ENCODE measurements at places on chromosomes 4 and X.
A peak's percentile ranks its signal among the peaks of the same experiment; 100 is the strongest.

DNA sequence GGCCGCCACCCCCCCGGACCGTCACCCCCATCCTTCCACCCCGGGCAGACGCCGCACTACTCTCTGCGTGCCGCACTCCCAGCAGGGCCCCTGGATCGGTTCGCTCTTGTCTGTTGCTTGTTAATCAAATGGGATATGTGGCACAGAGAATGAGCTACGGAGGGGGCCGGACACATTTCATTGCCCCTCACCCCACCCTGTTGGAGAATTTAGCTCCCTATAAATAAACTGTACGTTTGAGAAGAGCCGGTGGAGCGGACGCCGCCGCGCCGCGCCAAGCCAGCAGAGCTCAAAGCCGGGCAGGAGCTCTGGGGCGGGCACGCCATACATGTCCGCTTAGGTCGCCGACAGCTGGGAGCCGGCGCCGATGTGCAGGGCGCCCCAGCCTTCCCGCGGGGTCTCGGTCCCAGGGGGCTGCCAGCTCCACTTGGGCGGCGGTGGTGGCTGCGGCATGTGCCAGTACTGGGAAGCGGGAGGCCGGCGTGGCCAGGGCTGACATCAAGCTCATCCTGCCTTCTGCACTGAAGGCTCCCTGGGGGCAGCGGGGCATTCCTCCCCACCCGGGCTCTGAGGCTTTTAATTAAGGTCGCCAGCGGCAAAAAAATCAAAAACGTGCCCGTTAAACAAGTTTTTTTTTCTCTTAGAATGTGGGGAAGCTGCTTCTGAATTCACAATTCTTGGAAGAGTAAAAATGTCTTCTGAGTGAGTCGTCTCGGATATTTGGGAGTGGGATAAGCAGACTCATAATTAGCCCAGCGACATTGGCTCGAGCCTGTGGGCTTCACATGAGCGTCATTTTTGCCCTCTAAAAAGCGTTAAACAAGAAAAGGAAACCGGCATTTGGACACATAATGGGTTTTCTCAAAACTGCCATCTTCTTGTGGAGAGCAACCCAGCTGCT lies 1.1 kb upstream of the PCDH19 start:
- DNase-seq = no peak

DNA sequence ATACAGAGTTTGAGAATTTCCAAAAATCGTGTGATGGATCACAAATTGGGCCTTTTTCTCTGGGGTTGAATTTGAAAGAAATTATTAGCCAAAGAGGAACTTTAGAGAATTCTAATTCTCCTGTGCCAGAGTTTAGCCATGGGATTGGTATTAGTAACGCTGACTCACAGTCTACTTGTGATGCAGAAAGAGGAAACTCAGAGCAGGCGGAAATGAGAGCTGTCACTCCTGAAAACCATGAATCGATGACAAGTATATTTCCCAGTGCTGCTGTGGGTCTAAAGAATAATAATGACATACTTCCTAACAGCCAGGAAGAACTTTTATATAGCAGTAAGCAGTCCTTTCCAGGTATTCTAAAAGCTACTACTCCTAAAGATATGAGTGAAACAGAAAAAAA lies 64.9 kb downstream of the N4BP2 start:
- DNase-seq = peak; percentile 20

DNA sequence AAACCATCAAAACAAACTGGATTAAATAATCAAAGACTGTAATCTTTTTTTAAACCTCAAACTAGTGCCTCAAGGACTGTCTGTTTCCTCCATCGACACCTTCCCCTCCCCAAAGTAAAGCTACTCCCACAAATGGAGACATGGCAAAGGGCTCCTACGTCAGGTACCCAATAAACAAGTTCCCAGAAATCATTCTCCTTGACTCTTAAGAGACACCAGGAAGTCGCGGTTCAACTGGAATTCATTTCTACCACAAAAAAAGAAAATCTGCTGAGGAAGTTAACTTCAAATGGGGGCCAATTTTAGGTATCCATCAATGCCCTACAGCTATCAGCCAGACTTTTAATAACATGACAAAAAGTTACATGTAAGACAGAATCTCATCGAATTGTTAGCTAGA lies 2.5 kb downstream of the RPS4X start:
- DNase-seq = no peak

- DNase-seq = no peak
Measured at GRCh38 chrX:49192722-49193328, 6.7 kb upstream of the PRICKLE3 start.

DNA sequence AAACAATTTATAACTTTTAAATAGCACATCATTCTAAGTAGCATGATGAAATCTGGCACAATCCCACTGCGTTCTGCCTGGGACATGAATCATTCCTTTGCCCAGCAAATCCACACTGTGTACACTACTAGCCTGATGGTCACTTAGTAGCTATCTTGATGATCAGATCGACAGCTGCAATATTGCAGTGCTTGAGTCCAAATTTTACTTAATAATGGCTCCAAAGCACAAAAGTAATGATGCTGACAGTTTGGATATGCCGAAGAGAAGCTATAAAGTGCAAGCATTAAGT lies 86.6 kb upstream of the NPNT start:
- DNase-seq = no peak

- DNase-seq = no peak
Measured at GRCh38 chrX:100980608-100981497, 11.3 kb downstream of the ARL13A start.

- DNase-seq = no peak
Measured at GRCh38 chrX:149398027-149398426, 107.1 kb downstream of the IDS start.

- no peak for DNase-seq
Measured at GRCh38 chr4:113962016-113962347, 17.5 kb downstream of the ARSJ start.

DNA sequence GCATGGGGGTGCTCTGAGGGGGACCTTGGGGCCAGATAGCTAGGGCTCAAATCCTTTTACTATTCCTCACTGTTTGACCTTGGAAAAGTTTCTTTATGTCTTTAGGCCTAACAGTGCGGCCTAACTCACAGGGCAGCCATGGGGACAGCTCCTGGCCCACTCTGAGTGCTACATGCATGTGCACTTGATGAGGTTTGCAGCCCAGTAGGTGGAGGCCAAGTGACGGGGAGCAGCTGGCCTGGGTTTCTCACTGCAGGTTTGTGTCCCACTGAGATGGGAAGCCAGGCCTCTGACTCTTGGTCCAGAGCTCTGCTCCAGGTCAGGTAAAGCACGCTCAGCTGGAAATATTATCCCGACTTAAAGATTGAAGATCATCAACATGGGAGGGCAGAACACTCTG lies 102.8 kb downstream of the SLC2A9 start:
- no peak for DNase-seq

GRCh38 chr4:19472666-19473065 lies 779.0 kb upstream of the SLIT2 start:
- no peak for DNase-seq

GRCh38 chr4:127648061-127648460 lies 15.3 kb downstream of the INTU start:
- no peak for DNase-seq

Data from stimulated activated CD4-positive, alpha-beta T cell treated with anti-CD3 and anti-CD28 coated beads, Interleukin-4, amount 100 ng/mL, for 4 hours (primary cell).